ENCODE measurements at places on chromosomes 6 and 20.

DNA sequence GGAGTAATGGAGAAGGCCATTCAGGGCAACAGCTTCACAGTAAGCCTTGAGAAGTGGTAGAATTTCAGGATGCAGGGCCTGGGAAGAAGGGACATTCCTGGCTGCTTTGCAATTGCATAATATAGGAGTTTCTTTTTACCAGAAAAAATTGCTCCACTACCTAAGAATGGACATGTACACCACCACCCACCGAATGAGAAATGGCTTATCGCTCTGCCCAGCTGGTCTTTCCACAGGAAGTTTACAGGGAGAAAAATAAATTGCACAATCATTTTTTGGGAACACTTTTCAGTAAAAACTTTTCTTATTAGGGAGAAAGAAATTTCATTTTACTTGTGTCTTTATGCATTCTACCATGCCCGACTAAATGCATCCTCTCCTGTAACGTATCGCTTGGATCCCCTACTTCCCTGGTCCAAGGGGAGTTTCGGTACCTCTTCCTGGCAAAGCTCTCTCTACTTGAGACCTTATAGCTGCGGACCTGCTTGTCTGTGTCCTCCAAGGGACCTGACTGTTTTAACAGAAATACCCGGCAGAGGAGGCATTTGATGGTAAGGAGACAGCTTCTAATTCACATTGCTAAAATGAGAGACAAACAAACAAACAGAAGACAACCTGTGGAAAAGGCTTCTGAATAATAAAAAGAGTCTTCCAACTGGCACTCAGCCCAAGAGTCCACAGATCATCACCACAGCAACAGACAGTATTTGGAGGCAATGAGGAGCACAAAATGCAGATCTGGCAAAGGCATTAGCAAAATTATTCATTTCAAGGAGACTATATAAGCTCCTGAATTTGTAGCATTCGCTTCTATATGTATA lies 54.2 kb downstream of the MAP3K5 start:
- DNase-seq = no peak

DNA sequence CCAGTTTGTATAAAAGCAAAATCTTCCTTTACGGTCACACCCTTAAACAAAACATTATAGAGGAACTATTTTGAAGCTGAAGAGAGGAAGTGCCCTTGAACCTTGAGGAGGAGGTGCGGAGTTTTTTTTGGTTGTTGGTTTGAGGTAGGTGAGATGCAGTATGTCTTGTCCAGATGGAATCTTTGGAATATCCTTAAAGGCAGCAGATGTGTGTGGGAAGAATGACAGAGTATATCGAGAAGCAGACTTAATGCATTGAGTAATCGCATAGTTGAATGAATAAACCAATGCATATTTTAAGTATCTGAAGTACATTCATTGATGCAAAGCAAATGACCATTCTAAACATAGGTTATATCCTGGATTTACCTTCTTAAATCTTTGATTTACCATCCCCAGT lies 49.9 kb downstream of the AIG1 start:
- no peak for DNase-seq

- DNase-seq = no peak
Measured at GRCh38 chr6:37731888-37732287, 34.2 kb upstream of the MDGA1 start.

- DNase-seq = no peak
Measured at GRCh38 chr20:32891926-32892660, 33.4 kb downstream of the EFCAB8 start.

DNA sequence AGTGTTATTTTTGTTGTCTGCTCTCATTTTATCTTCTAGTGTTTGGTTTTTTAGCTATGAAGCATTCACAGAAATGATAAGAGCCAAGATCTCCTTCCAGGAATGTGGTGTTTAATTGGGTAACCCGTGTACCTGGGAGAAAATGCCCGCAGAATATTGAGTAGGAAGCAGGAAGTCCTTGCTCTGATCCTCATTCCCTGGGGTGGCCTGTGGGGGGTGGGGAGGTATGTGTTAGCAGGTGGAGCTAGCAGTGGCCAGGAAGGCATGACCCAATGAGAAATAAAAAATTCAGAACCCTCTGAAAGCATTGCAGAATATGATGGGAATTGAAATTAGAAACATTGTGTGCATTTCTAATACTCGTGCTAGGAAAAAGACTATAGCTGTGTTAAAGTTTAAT lies 100.8 kb downstream of the DTD1 start:
- no peak for DNase-seq

DNA sequence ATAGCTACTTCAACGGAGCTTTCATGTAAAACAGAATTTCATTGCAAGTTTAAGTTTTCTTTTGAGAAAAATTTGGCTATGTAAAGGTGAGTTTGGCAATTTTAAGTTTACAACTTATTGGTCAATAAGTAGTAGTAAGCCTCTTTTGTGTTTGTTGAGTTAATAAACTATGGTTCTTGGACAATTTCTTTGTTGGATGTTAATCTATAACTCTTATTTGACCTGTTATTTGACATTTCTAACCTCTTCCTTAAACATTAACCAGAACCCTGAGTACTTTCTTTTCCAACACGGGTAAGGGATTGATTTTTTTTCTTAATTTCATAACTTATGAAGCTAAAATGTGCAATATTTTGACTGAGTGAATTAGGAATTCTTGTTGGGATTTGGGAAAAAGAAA lies 354.4 kb downstream of the PRKN start:
- DNase-seq = no peak

GRCh38 chr6:120272038-120272437 lies 922.5 kb upstream of the MAN1A1 start:
- no peak for DNase-seq

DNA sequence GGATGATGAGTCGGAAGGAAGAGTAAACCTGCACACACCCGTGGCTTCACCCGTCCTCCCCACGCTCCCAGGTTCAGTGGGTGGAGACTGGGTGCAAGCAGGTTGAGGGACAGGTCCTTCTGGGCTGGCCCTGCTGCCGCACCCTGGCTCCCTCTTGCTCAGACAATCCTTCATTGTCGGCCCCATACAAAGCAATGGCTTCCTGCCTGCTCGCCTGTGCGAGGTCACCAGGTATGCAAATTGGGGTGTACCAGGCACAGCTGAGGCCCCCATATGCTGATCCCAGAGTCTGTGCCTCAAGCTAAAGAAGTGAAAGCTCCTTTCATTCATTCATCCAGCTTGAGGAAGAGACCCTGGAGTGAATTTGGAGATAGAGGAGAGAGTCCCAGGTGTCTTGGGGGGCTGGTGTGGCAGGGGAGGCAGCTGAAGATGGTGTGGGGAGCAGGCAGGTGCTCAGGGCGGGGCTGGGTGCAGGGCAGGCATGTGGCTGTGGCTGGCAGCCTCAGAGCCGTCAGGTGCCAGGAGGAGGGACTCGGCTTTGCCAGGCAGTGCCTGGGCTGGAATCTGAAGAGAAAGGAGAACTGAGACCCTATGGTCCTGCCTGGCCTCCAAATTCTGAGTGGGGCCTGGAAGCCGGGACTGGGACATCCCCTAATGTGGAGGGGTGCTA lies 4.7 kb downstream of the SLCO4A1 start:
- no peak for DNase-seq

DNA sequence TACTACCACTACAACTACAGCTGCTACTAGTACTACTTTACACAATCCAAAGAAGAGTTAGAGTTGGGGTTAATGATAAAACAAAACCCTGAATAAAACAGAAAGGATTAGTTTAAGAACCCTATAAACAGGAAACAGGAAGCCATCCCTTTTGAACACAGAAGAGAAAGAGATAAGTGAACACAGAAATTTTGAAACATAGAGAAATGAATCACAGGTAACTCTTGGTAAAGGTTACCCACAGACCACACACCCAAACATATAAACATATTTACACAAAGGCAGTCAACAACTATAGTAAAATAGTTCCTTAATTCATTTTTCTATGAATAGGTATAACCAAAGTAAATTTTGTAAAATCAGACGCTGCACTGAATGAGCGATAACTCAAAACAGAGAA lies 98.1 kb downstream of the RNGTT start:
- DNase-seq = no peak

- peak; percentile 53 for DNase-seq
Measured at GRCh38 chr20:39004508-39004907, 42.4 kb downstream of the DHX35 start.

DNA sequence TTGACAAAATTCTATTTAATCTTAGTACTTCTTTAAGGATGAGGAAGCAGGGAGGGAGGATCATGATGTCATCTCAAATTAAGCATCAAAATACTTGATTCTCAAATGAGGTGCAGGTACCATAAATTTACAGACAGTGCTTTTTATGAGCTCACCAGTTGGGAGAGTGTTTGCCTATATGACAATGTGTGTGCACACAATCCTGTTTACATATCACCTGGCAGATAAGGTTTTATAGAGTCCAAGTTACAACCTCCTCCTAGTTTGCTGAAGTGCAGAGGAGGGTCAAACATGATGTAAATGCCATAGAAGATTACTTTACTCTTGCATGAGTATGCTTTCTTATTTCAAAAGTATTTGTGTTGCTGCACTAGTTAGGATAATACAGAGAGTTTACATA lies 6.4 kb downstream of the ATXN1 start:
- no peak for DNase-seq

GRCh38 chr6:345747-346385 lies 45.7 kb upstream of the IRF4 start:
- no peak for DNase-seq

DNA sequence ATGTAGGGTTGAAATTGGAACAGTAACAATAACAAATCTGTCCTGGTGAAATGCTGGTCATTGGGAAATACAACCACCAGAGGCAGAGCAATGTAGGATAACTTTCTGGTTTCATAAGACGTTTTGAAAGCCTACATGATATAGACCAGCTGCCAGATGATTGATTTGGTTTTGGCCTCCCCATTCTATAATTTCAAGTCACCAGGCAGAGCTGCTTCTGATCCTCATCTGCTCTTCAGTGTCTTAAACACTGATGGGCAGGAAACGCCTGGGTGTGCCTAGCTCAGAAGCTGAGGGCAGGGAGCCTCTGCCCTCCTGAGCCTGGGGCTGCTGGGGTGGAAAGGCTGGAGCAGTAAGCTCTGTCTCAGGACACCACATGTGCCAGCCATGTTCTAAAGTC lies 24.5 kb downstream of the DHX35 start:
- no peak for DNase-seq

DNA sequence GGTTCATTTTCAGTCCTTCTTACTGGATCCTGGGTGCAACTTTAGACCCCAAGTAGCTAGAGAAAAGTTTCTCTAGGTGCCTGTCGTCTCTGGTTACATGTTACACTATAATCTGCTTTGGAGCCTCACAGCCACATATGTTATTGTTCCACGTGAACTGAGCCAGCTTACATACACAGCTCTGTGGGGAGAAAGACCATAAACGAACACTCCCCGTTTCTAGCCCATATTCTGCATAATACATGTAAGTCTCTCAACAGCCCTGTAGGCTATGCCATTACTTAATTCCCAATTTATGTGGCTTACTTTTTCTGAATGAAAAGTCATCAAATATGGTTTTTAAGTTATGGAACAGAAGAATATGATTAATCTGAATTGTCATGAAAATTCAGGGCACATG lies 233.8 kb downstream of the BCKDHB start:
- no peak for DNase-seq

- no peak for DNase-seq
Measured at GRCh38 chr6:38725414-38726183, 10.5 kb downstream of the DNAH8 start.

GRCh38 chr20:52975029-52975732 lies 3.0 kb downstream of the TSHZ2 start:
- no peak for DNase-seq

DNA sequence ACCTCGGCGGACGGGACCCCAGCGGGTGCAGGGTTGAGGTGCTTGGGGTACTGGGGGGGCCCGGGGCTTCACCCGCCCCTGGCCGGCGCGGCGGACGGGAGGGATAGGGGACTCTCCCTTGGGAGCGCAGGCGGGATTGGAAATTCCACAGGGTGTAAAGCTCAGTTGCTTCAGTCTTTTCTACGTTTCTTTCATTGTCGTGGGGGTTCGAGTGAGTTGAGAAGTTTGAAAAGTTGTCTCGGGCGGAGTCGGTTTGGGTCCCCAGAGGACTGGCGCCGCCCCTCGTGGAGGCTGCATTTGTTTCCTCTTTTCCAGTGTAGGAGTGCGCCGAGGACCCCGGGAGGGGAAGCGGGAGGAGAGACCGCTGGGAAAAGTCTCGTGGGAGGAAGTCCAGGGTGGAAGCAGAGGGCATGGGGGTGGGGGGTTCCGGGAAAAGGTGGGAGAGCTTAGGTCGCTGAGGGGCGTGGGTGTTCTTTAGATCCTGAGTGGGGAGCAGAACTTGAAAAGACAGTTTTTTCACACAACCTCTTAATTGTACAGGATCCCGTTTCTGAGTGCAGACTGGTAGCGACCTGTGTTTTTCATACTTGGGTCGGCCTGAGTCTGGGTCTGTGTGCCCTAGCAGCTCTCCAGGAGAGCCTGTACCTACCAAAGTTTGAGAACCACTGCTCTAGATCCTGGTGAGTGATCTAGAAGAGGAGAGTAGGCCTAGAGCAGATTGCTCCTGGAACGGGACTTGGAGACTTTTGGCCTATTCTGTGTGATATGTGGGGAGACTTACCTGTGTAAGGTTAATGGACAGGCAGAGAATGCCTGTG lies 495 bp downstream of the FAM83B start:
- DNase-seq = no peak

GRCh38 chr20:63500151-63500901 lies 1.4 kb upstream of the EEF1A2 start:
- no peak for DNase-seq
